AG10803 (cell line): ENCODE measurements at places on chromosomes 5 and 9.

- no peak for DNase-seq
These were observed 617 bp downstream of the PTPN3 start for GRCh38 chr9:109497226-109498153.

DNA sequence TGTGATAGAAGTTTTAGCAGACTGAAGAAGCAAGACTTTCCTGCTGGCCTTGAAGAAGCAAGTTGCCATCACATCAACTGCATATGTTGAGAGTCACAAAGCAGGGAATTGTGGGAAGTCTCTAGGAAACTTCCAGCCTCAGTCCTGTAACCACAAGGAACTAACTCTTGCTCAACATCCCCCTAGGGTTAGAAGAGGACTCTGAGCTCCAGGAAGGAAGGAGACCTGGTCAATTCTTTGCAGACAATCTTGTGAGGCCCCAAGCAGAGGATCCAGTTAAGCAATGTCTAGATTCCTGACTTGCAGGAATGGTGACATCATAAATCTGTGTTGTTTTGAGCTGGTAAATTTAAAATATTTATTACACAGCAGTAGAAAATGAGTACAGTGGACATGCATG lies 18.6 kb upstream of the ZNF366 start:
- peak; percentile 97 for DNase-seq

GRCh38 chr9:133762488-133763271 lies 24.5 kb upstream of the SARDH start:
- no peak for DNase-seq

DNA sequence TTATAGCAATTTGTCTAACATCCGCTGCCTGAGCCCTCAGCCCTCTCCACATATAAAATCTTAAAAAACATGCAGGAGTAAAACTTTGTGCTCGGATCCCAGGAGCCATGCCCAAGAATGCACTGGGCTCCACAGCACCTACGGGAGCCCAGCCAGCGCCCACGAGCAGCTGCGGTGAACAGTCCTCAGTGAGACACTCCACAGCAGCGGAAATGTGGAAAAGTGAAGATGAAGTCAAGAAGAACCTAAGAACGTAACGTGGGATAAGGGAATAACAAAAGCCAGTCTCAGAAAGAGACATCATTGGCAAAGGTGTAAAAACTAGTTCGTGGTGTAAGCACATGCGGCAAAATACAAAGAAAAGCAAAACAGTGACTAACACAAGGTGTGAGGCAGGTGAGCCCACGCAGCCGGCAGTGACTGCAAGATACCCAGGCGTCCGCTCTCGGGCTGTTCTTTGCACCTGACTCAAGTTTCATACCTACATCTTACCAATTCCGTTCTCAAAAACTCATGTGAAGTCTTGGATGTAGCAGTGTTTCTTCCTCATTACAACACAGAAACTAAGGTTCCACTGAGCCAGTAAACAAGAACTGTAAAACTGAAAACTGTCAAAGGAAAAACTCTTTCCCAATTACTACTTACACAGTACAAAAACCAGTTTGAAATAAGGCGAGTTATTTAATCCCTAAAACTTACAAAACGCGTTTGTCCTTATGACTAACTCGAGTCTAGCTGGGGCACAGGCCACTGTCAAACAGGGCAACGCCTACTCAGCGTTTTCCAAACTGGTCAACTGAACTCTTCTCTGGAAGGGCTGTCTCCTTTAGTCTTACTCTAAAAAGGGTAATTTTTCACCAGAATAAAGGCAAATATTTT lies 1.7 kb downstream of the CAMSAP1 start:
- DNase-seq, result no peak

DNA sequence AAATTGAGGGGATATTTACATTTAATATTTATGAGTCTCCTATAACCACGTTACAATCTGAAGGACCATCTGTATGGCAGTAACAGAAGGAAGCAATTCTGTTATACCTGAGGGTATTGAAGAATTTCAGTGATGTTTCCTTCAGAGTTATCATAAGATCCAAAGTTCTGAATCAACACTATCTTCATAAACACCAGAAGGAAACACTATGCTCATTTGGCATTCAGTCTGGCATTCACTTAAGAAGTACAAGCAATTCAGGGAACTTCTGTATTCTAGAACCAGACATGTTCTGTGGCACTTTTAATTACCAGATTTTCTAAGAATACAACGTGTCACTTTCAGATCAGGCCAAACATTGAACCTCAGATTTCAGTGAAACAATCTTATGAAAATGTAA lies 9.6 kb downstream of the DAB2 start:
- DNase-seq, result no peak
